ENCODE measurements at places on chromosomes 4 and X.

DNA sequence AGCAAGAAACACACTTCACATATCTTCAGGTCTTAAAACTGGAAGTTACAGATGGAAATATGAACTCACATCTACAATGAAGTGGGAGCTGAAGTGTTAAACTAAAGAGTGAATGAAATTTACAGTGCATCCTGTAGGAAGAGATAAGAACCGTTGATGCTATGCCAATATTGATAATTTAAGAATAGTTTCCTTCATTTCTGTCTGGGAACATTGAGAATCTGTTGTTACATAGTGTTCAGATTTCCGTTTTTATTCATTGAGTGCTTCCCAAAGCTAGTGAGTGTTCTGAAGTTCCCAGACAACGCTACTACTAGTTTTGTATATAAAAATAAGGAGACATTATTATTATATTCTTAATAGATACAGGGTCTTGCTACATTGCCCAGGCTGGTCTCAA is 52.3 kb downstream of the UBE2K start:
- no peak for DNase-seq

- DNase-seq: peak; percentile 6
These were observed 28.8 kb upstream of the SOWAHD start for GRCh38 chrX:119729408-119730201.

DNA sequence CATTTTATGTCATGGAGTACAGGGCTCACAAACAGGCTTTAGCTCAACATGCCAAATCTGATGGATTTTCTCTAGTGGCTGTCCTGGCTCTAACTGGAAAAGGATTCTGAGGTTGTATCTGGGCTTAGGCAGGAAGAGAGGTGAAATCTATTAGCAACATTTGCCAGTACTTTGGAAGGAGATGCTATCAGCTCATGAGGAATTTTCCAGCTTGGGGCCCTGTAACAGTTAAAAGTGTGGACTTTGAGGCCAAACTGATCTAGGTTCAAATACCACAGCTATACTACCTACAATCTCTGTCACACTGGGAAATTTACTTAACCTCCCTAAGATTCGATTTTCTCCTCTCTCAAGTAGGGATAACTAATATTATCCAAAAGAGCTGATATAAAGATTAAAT is 119.0 kb upstream of the HCCS start:
- DNase-seq: no peak

GRCh38 chrX:10930151-10930550 is 181.0 kb upstream of the HCCS start:
- DNase-seq: no peak

All from activated CD4-positive, alpha-beta T cell treated with anti-CD3 and anti-CD28 coated beads, Interleukin-2, amount 50 U/mL, for 24 hours (primary cell).